ENCODE measurements at places on chromosomes 11 and 22. TPM values are rescaled to one million over a fixed set of nuclear protein-coding genes. Genes with fewer than 3 reads are reported as not detected.

DNA sequence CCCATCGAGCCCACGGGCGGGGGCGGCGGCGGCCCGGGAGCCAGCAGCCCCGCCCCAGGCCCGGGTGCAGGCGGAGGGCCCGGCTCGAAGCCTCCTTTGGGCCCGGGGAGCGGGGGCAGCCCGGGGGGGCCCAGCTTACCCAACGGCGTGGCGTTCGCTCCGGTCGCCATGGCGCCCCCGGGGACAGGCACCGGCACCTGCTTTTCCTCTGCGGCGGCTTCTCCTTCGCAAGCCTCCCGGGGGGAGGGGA, 194 bp downstream of the SF1 start:
- peaks cover 35% of the 10 kb centered on the region for H3K36me3 ChIP-seq
- DNase-seq, result no peak
- no peaks in the 10 kb centered on the region for H3K27me3 ChIP-seq
- peak overlapping the region; percentile 98 for H3K27ac ChIP-seq
- peaks cover 35% of the 10 kb centered on the region for H3K4me1 ChIP-seq
- H3K4me3 ChIP-seq, result peak overlapping the region; percentile 76

GRCh38 chr11:45248501-45249011, 37.6 kb downstream of the SYT13 start:
- no peaks in the 10 kb centered on the region for H3K36me3 ChIP-seq
- H3K27me3 ChIP-seq, result peaks cover 2% of the 10 kb centered on the region
- H3K4me3 ChIP-seq, result no peak overlapping the region
- no peaks in the 10 kb centered on the region for H3K4me1 ChIP-seq
- DNase-seq, result peak; percentile 60
- H3K27ac ChIP-seq, result no peak overlapping the region

DNA sequence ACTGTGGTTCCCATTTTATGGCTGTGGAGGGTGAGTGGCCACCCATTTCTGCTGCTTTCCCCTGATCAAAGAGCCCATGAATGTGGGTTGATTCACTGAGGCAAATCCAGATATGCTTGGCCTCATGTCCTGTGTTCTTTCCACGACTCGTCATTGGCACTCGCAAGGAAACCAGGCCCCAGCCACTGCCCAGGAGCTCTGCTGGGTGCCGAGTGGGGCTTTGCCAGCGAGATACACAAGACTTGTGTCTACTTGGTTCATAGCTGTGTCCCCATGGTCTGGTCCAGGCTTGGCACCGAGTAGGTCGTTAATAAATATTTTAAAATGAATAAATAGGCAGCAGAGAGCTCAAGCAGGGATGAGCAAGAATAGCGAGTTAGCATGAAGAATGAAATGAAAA, 1291.5 kb downstream of the TBC1D22A start:
- no peaks in the 10 kb centered on the region for H3K36me3 ChIP-seq
- H3K4me3 ChIP-seq, result no peak overlapping the region
- H3K27ac ChIP-seq, result no peak overlapping the region
- peaks cover 31% of the 10 kb centered on the region for H3K27me3 ChIP-seq

DNA sequence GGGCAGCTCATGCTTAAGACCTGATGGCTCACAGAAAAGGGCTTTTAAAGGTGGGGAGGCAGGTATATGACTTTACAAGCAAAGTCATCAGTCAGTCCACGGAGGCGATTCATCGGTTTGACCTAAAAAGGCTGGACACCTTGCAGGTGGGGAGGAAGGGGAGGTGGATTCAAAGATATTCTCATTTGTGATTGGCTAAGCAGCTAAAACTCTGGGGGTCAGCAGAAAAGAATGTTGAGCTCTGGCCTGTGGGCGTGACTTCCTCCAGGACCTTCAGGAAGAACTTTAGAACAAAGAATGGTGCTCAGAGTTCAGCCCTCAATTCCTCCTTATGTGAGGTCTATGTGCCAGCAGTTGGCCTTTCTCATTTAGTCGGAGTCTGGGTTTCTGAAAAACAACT, 78.3 kb upstream of the LMO1 start:
- DNase-seq, result no peak
- peaks cover 5% of the 10 kb centered on the region for H3K27me3 ChIP-seq
- peaks cover 6% of the 10 kb centered on the region for H3K4me1 ChIP-seq
- no peak overlapping the region for H3K27ac ChIP-seq
- no peaks in the 10 kb centered on the region for H3K36me3 ChIP-seq

DNA sequence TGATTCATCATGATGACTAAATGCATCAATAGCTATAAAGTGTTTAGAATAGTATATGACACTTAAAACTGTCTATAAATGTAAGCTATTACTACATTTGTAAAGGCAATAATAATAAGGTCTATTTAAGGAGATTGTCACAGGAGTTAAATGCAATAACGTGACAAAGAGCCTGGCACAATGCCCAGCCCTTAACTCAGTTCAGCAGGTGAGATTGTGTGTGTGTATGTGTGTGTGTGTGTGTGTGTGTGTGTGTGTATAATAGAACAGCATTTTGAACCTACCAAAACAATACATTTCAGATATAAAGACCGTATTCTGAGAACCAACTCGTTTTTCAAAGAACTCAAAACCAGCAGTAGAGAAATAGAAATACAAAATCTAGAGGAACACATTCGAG, 177.5 kb downstream of the MYO18B start:
- no peak overlapping the region for H3K4me3 ChIP-seq
- no peaks in the 10 kb centered on the region for H3K4me1 ChIP-seq
- H3K27ac ChIP-seq, result no peak overlapping the region
- H3K36me3 ChIP-seq, result no peaks in the 10 kb centered on the region
- no peak for DNase-seq

GRCh38 chr11:76658651-76659650, 11.6 kb downstream of the LRRC32 start:
- DNase-seq, result peak; percentile 55
- peaks cover 30% of the 10 kb centered on the region for H3K4me1 ChIP-seq
- no peak overlapping the region for H3K4me3 ChIP-seq
- H3K36me3 ChIP-seq, result peaks cover 33% of the 10 kb centered on the region
- no peak overlapping the region for H3K27ac ChIP-seq
- no peaks in the 10 kb centered on the region for H3K27me3 ChIP-seq

- no peak overlapping the region for H3K27ac ChIP-seq
- no peaks in the 10 kb centered on the region for H3K36me3 ChIP-seq
- H3K4me1 ChIP-seq, result peaks cover 6% of the 10 kb centered on the region
- no peak overlapping the region for H3K4me3 ChIP-seq
These were observed 62.1 kb upstream of the ARHGAP20 start for GRCh38 chr11:110774138-110775014.

GRCh38 chr22:30434843-30435242, 9.3 kb downstream of the MTFP1 start:
- H3K27ac ChIP-seq, result no peak overlapping the region
- H3K4me3 ChIP-seq, result no peak overlapping the region
- DNase-seq, result no peak
- no peaks in the 10 kb centered on the region for H3K36me3 ChIP-seq

- peaks cover 11% of the 10 kb centered on the region for H3K4me1 ChIP-seq
- H3K36me3 ChIP-seq, result no peaks in the 10 kb centered on the region
- no peak overlapping the region for H3K27ac ChIP-seq
- H3K4me3 ChIP-seq, result no peak overlapping the region
- no peak for DNase-seq
- no peaks in the 10 kb centered on the region for H3K27me3 ChIP-seq
These were observed 26.1 kb upstream of the PPP2R1B start for GRCh38 chr11:111792314-111792713.

DNA sequence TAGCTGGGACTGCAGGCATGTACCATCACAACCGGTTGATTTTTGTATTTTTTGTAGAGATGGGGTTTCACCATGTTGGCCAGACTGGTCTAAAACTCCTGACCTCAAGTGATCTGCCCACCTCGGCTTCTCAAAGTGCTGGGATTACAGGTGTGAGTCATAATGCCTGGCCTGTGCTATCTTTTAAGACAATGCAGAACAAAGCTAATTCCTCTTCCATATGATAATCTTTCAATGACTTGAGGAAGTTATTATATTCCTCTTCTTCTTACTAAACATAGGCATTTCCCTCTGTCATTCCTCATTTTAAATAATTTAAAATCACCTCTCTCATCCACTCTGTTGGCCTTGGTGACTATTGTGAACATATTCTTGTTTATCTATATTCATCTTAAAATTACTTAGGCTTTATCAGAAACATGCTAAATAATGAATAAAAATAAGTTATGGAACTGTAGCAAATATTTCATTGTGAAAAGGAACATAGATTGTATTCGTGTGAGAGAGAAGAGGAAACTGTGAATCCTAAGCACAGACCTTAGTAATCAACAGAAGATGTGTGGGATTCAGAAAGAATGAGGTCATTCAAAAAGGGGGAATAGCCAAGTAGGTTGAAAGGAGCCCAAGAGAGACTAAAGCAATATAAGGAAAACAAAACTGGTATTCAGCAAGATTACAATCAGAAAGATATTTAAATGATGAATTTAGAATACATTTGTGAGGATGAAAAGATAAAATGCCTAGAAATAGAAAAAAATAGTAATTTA, 269.4 kb downstream of the TTC28 start:
- no peak for DNase-seq
- H3K36me3 ChIP-seq, result no peaks in the 10 kb centered on the region
- peaks cover 11% of the 10 kb centered on the region for H3K4me1 ChIP-seq

DNA sequence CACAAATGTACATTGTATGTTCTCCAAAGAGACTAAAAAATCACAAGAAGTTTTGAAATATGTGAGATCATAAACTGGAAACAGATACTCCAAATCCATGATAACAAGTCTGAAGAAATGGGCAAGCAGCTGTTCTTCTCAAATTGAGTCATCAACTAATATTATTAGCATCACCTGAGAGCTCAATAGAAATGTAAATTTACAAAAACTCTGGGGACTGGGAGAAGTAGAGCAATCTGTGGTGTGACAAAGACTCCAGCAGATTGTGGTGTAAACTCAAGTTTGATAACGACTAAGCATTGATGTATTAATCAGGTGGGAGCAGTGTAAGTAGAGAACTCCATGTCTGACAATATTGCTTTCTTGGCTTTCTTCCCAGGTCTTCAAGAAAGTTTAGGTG, 53.2 kb downstream of the GLYATL1 start:
- no peaks in the 10 kb centered on the region for H3K4me1 ChIP-seq
- no peaks in the 10 kb centered on the region for H3K27me3 ChIP-seq
- H3K4me3 ChIP-seq, result no peak overlapping the region
- no peaks in the 10 kb centered on the region for H3K36me3 ChIP-seq

DNA sequence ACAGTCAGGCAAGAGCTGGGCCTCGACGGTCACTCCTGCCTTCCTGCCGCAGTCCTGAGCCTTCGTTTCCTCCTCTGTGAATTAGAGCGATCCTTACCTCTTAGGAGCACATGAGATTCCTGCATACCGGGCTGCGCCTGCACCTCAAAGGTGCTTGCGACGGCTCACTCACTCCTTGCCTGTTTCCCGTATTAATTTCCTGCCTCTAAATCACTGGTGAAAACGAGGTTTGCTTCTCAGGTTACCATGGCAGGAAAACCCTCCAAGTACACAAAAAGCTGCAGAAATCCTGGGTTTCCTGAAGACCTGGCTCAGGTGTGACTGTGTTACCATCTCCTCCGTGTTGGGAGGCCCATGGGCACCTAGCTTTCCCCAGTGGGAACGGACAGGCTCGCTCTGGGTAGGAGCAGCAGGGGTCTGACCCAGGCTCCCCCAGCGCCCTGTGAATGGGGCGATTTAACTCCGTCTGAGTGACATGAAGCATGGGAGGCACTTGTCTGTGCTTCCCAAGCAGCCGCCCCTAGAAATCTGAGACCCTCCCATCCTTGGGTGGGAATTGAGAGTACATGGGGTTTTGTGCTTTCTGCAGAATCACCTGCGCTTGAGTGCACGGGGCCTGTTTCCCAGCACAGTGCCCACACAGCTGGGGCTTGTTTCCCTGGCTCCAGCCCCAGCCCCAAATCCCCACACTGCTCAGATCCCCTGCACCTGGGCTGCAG, 64.8 kb downstream of the PHF21B start:
- H3K4me3 ChIP-seq, result no peak overlapping the region
- DNase-seq, result no peak
- H3K4me1 ChIP-seq, result no peaks in the 10 kb centered on the region
- H3K27me3 ChIP-seq, result peaks cover 59% of the 10 kb centered on the region
- no peak overlapping the region for H3K27ac ChIP-seq

DNA sequence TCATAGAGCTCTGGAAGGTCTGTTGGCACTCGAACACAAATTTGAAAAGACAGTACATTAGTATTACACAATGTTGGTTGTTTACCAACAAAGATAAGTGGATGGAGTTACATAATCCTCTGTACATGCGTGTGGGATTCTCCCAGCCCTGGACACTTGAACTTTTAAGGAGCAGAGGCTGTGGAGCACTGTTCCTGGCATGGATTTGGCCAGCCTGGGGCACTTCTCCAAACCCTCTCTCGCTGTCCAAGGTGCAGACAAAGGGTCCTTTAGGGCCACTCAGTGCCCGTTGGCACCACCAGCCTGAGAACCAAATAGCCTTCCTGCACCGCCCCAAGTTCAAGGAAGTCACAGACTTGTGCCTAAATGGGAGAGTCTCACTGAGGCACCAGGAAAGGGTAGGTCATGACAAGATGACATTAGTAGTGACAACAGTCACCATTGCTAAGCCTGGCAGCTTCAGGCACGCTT, 1.6 kb upstream of the ANO1 start:
- H3K27me3 ChIP-seq, result peaks cover 51% of the 10 kb centered on the region
- H3K4me3 ChIP-seq, result no peak overlapping the region
- H3K4me1 ChIP-seq, result peaks cover 45% of the 10 kb centered on the region
- H3K27ac ChIP-seq, result no peak overlapping the region

DNA sequence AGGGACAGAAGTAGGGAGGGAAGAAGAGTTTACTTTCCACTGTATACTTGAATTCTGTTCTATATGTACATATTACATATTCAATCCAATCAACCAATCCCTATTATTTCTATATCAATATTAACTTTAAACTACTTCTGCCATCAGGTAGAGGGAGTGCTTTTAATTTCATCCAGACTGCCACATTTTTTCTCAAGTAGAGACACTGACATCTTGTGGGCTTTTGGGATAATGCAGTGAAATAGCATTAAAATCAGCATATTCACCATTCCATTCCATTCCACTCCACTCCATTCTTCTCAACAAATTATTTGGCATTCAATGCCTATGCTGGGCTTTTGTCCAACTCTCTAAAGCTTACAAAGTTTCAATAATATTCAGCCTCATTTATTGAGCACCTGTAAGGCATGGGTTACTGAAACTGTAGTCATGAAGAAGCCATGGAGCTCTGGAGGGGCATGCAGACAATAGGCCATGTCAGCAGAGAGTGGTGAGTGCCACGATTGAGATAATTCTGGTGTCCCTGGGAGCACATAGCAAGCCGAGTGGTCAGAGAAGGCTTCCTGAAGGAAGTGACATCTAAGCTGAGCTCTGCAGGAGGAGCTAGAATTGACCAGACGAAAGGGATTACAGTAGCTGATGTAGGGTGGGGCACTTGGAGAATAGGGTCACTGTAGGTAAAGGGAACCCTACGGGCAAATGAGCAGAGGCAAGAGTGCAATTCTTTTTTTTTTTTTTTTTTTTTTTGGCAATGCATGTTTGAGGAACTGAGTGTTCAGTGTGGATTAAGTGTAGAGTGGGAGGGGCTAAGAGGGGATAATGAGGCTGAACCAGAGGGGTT, 12.8 kb upstream of the CLPB start:
- H3K27me3 ChIP-seq, result no peaks in the 10 kb centered on the region
- H3K36me3 ChIP-seq, result no peaks in the 10 kb centered on the region
- peaks cover 5% of the 10 kb centered on the region for H3K4me1 ChIP-seq
- no peak overlapping the region for H3K27ac ChIP-seq
- no peak overlapping the region for H3K4me3 ChIP-seq

PGA5 gene
- not detected for total RNA-seq

CCND1 gene
- total RNA-seq, result 340 TPM
